ENCODE measurements at places on chromosomes 12 and 14. TPM values are rescaled to one million over a fixed set of nuclear protein-coding genes. Genes with fewer than 3 reads are reported as not detected.
A peak's percentile ranks its signal among the peaks of the same experiment; 100 is the strongest.

- no peak for DNase-seq
These were observed 4.5 kb upstream of the AQP2 start for GRCh38 chr12:49946086-49946485.

GRCh38 chr12:120992989-120993388 is 14.6 kb downstream of the HNF1A start:
- DNase-seq, result no peak

- peak; percentile 19 for DNase-seq
These were observed 1.9 kb downstream of the SSH1 start for GRCh38 chr12:108855284-108856169.

DNA sequence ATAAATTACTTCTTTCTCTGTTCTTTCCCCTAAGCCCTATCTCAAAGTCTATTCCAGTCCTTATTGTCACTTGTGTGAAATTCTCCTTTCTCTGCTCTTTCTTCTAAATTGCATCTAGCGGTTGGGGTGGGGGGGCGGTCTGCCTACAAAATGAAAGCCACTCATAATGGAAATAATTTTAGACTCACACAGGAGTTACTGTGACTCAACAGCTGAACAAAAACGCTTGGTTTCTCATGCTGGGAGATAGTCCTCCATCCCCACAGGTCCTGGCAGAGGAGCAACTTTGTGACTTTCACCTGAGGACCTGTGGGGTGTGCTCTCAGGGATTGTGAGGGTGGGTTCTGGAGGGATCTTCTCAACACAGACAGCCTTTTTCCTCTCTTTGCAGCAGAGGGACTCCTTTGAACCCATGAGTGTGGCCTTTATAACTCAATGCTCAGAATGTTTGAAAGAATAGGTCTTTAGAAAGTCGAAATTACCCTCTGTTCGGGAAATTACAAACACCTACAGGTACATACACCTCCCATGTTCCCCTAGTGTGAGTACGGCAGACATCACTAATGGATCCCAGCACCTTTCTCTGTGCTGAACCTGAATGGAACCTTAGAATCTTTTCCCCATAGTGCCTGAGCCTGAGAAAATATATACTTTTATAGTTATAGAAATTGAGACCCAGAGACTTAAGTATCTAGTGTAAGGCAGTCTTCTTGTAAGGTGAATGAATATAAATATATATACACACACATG is 109.7 kb downstream of the CHST11 start:
- no peak for DNase-seq

DNA sequence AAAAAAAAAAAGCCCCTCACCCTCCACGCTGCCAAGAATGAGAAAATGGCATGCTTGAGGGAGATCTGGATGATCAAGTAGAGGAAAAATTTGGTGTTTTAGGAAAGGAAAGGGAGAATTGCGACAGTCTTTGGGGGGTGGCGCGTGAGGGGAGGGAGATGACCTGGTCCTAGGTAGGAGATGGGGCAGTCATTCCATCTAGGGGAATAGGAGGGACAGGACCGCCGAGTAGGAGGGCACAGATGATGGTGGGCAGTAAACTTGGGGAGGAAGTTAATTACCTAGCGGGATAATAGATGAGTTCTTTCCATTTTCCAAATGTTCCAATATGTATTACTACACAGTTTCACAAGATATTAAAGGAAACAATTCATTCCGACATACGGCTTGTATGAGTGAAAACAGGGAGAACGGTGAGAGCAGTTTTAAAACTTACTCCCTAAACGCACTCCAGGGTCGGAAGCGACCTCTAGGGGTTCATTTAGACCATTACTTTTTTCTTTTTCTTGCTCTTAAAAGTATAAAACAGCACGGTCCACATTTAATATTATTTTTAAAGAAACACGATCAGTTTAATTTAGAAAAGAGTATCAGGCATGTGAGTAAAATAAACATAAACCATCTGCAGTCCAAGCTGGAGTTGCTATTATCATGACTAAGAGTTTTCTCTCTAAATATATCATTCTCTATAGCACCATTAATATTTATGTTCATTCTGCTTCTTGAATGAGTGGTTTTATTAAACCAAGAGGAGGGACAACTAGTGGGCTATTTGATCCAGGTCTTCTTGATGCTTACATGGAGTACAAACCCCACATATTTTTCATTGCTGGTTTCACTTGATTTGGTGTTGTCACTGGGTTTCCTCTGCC is 3.0 kb upstream of the FNTB start:
- peak; percentile 73 for DNase-seq

GRCh38 chr14:24838945-24839616 is 205.1 kb upstream of the GZMB start:
- no peak for DNase-seq

DNA sequence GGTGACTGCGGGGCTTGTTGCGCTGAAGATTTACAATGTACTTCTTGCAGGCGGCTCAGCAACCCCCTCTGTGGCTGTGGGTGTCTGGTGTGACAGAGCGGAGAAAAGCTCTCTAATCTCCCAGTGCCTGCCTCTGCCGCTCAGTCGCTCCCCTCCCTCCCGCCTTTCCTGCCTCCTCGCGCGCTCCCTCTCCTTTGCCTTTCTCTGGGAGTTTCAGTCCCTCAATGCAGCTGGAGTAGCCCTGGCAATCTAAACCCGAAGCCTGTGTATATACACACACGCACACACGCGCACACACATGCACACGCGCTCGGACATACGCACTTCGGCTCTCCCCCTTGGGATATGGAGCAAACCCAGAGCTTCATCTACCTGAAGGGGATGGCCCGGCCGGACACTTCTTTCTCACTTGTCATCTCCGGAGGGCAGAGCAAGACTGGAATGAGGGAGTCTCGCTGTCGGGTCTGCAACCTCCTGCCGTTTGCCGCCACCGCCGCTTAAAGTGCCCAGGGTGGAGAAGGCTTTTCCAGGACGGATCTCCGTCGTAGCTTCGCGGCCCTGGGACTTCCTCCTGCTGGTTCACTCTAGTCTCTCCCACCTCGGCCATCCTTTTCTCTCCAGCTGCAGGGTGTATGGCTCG is 599 bp upstream of the TRHDE start:
- peak; percentile 16 for DNase-seq

GRCh38 chr14:57834001-57834598 is 31.8 kb downstream of the SLC35F4 start:
- no peak for DNase-seq

- DNase-seq, result no peak
These were observed 47.3 kb upstream of the NCOR2 start for GRCh38 chr12:124614512-124615292.

DNA sequence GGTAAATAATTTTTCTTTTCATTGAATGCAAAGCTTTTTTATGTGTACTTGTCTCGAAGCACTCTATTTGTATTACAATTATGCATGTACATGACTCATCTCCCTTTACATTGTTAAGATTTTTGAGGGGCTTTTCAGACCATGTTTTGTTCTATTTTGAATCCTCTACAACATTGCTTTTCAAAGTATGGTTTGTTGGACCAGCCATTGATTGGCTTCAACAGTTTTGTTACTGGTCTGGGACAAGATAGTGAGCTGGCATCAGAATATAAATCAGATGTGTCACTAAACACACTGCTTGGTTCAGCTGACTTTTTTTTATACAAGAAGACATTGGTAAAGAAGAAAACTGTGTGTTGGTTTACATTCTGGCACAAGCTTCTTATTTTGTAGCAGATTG is 122.3 kb downstream of the MON2 start:
- DNase-seq, result peak; percentile 54

GRCh38 chr14:67187826-67188225 is 1.4 kb upstream of the GARIN2 start:
- no peak for DNase-seq

- no peak for DNase-seq
These were observed 3.5 kb downstream of the ZBTB25 start for GRCh38 chr14:64500088-64500487.

DNA sequence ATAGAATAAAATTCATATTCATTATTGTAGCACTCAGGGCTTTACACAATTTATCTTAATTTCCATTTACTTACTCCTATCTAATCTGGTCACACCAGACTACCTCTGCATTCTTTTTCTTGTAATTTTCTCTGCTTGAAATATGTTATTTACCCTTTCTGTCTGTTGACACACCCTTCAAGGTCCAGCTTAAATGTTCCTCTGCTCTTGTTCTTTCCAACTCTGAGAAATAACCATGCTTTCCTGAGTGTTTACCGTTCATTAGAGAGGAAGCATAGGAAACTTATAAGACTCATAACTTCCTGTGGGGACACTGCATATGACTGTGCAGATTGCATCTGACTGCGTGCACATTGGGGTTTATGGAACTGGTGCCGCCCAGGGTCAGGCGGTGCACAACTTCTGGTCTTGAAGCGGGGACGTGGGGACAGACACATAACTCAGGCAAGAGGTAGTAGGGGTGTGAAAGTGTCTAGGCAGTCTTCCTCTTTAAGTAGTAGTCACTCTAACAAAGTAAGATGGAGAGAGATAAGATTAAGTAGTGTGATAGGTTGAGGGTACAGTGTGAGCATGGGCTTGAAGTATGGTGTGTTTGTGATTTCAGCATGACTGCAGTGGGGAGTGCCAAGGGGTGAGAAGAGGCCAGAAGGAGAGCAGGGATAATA is 42.6 kb upstream of the FOXJ2 start:
- peak; percentile 60 for DNase-seq

GRCh38 chr14:54621686-54622085 is 54.8 kb downstream of the SAMD4A start:
- no peak for DNase-seq

DNA sequence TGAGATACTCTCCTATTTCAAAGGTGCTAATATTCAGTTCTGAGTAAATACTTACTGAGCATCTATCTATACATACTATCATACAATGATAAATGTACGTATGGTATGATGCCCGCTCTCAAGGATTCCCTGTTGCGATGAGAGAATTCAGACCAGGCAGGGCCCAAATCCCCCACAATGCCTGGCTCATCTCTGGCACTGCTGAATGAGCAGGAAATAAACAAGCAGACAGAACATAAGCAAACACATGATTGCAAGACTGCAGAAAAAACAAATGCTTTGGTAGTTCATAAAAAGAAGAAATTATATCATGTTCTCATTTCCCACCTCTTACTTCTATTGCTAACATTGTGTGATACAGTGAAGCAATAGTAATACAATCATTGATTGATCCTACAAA is 77.2 kb upstream of the DUSP6 start:
- DNase-seq, result no peak

- DNase-seq, result no peak
These were observed 16.8 kb downstream of the ADAM21 start for GRCh38 chr14:70468731-70469130.

DNA sequence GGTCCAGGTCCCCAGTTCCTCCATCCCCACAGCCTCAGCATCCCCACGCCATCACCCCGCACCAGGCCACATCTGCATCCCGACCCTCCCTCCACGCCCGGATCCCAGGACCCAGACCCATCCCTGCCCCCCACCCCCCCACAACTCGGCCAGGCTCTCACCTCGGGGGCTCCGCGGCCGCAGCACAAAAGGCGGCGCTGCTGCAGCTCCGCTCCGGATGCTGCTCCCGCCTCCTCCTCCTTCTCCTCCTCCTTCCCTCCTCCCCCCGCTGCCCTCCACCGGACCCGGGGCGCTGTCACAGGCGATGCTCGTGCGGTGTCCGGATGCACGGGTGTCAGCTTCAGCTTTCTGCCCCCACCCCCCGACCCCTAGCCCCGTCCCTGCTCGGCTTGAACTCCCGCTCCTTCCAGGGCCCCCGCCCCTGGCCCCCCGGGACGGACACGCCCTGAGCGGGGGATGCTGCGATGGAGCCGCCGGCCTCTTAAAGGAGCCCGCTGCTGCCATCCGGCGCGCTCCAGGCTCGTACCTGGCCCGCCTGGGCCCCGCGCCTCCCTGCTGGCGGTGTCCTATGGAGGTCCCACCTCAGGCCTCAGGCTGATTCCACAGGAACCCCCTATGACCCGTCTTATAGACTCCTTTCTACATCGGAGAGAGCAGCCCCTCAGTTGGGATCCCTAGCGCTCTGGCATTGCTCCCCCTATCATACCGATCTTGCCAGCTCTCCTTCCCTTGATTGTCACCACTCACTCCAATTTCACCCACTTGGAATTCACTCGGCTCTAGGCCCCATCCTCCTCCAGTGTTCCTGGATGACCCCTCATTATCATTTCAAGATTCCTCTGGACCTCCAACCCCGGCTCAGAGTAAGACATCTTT is at the start of gene MAP3K12:
TSS of gene MAP3K12 (minus strand) at position 193 of the 876 bp plus-strand sequence. CDS start 12,067 bp downstream, outside the sequence.
- peak; percentile 40 for DNase-seq

GRCh38 chr14:23183479-23183878 is at the start of gene SLC7A8:
Gene SLC7A8, minus strand, starts transcription at chr14:23183660. Its CDS starts 746 bp downstream, at chr14:23182914.
- DNase-seq, result peak; percentile 4

- peak; percentile 38 for DNase-seq
These were observed 121.3 kb downstream of the SLC25A21 start for GRCh38 chr14:37051153-37051552.

DNA sequence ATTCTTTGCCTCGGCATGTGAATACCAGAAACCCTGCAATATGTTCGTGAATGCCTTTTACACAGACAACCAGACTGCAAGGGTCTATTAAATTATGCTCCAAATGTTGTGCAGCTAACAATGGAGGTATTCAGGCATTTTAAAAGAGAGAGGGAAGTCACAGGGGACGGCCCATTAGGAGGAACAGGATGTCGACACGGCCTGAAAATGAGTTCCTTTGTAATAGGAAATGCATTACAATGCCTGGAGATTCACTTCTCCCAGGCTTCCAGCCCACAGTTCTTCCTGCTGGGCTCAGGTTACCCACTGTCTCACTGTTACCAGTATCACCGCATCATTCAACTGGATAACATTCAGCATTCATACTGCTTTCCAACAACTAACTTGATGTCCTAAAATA is 2.5 kb downstream of the DUSP6 start:
- DNase-seq, result peak; percentile 85

Gene MTA1
- 43.4 TPM for total RNA-seq

Gene CLEC2B
- 78.8 TPM for total RNA-seq

Gene ERP27
- not detected for total RNA-seq

Gene FGF23
- not detected for total RNA-seq

Gene NIN
- 49.1 TPM for total RNA-seq

Gene TECPR2
- total RNA-seq, result 25.4 TPM

Gene CCDC177
- total RNA-seq, result not detected

Gene KRT3
- total RNA-seq, result not detected

Gene SART3
- 76.7 TPM for total RNA-seq

Gene AICDA
- not detected for total RNA-seq

Gene SIX6
- total RNA-seq, result not detected

Data from dermis blood vessel endothelial cell (primary cell).